Activated T-cell treated with anti-CD3 and anti-CD28 coated beads, Interleukin-2, amount 50 U/mL, for 72 hours (primary cell): ENCODE measurements at places on chromosomes 1 and 21. TPM values are rescaled to one million over a fixed set of nuclear protein-coding genes. Genes with fewer than 3 reads are reported as not detected.

GRCh38 chr1:43177691-43178090 is 5.6 kb downstream of the CFAP57 start:
- no peak overlapping the region for H3K27ac ChIP-seq
- no peaks in the 10 kb centered on the region for H3K4me1 ChIP-seq
- no peak for DNase-seq
- no peak overlapping the region for H3K4me3 ChIP-seq

DNA sequence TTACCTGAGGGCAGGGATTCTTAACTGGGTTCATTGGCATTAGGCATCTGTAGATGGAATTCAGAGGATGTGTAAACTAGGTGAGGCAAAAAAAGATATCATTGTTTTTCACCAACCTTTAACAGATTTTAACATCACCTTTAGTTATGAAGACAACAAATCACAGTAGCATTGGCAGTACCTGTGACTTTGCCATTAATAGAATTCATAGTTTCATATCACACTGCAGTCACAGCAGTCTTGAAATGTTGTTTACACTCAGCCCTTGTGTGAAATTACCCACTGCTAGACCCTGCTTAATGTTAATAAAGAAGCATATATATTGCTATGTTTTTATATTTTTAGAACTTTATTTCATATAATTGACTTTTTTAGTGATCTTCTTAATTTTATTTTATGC is 1.7 kb upstream of the INAVA start:
- H3K4me1 ChIP-seq: peaks cover 42% of the 10 kb centered on the region
- H3K4me3 ChIP-seq: no peak overlapping the region
- DNase-seq: no peak
- H3K36me3 ChIP-seq: no peaks in the 10 kb centered on the region

DNA sequence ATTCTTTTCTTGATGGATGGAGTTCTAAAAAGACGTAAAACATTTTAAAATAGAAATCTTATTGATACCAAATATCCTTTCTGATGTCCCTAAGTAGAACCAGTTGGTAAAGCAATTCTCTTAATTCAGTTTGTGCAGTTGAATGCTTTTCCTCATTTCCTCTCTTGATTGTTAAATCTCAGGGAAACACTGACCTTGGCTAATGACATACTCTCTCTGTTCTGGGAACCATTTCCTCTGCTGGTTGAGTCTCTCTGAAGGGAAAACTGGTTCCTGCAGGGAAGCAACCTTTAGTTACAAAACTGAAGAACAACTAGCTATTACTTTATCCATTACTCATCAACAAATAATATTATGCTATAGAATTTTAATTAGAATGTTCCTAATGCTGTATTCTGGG is 36.7 kb downstream of the HLX start:
- no peaks in the 10 kb centered on the region for H3K36me3 ChIP-seq
- H3K27ac ChIP-seq: no peak overlapping the region
- peaks cover 20% of the 10 kb centered on the region for H3K27me3 ChIP-seq
- no peak for DNase-seq
- no peak overlapping the region for H3K4me3 ChIP-seq

GRCh38 chr21:28592205-28592865 is 400.3 kb downstream of the LTN1 start:
- no peaks in the 10 kb centered on the region for H3K36me3 ChIP-seq
- H3K4me1 ChIP-seq: no peaks in the 10 kb centered on the region
- DNase-seq: no peak
- no peak overlapping the region for H3K27ac ChIP-seq
- no peak overlapping the region for H3K4me3 ChIP-seq

Gene HOOK1
- total RNA-seq: 17.6 TPM

Gene FRRS1
- 2.1 TPM for total RNA-seq

Gene CFAP74
- total RNA-seq: not detected

Gene VAMP4
- total RNA-seq: 19.2 TPM

Gene TTC13
- 18.8 TPM for total RNA-seq
